ENCODE measurements at places on chromosomes 12 and 14. TPM values are rescaled to one million over a fixed set of nuclear protein-coding genes. Genes with fewer than 3 reads are reported as not detected.

KCNK13 gene
- total RNA-seq = not detected

SUPT16H gene
- 114 TPM for total RNA-seq

CCDC184 gene
- 3.2 TPM for total RNA-seq

PRKAB1 gene
- 35.9 TPM for total RNA-seq

SLC8A3 gene
- total RNA-seq = not detected

TRHDE gene
- total RNA-seq = 0.13 TPM

MARK3 gene
- total RNA-seq = 64.7 TPM
